AG10803 (cell line): ENCODE measurements at places on chromosomes 6 and 20.

DNA sequence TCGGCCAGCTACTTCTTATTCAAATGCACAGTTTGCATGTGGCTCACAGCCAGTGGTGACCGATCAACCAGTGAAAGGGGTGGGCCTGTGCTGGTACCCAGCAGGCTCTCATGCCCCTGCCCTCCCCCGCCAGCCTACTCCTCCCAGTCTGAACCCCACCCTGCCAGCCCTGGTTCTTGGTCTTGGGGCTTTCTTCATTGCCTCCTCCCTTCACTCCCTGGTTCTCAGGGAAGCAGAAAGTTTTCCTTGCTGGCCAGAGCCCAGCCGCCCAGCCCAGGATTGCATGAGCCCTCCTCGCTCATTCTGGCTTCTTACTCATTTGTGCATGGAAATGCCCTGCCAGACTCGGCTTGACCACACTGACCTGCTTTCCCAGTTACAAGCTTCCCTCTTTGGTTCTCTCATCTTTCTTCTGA is 40.8 kb downstream of the KCNK17 start:
- no peak for DNase-seq

- no peak for DNase-seq
Measured at GRCh38 chr6:40387871-40388264, 199.3 kb downstream of the LRFN2 start.

- no peak for DNase-seq
Measured at GRCh38 chr6:9927275-9927674, 487.6 kb downstream of the TFAP2A start.

- DNase-seq, result no peak
Measured at GRCh38 chr6:30147096-30147495, 11.2 kb downstream of the TRIM40 start.

GRCh38 chr20:40754339-40754943 is 65.4 kb upstream of the MAFB start:
- peak; percentile 6 for DNase-seq

DNA sequence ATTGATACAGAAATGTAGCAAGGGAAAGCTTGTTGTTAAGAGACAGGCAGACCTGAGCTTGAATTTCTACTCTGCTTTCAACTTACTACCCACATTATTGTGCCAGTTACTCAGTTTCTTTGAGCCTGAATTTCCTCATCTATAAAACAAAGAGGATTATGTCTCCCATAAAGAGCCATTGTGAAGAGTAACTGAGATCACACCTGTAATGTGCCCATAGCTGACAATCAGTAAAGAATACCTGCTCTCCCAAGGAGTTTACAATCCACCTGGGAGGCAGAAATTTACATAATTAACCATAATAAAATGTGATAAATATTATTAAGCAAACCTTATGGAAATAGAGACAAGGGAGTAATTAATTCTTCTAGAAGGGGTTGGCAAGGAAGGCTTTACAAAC is 204.9 kb downstream of the EPM2A start:
- DNase-seq, result no peak

DNA sequence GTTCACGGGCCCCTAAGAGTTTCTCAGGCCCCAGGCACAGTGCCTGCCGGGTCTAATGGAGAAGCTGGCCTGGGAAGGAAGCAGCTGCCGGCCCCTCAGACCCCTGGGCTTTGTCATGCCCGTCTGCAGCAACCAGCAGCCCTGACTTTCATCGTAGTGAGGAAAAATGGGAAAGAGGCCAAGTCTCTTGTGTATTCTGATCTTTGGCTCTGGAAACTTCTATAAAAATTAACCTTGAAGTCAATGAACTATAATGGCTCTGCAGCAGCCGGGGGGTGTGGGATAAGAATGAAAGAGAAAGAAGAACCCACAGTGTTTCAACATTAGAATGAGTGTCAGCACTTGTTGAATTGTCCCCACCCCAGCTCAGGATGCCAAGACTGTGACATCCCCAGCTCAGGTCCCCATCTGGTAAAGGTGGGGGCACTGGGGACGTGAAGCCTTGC is 12.9 kb downstream of the TGM2 start:
- no peak for DNase-seq

DNA sequence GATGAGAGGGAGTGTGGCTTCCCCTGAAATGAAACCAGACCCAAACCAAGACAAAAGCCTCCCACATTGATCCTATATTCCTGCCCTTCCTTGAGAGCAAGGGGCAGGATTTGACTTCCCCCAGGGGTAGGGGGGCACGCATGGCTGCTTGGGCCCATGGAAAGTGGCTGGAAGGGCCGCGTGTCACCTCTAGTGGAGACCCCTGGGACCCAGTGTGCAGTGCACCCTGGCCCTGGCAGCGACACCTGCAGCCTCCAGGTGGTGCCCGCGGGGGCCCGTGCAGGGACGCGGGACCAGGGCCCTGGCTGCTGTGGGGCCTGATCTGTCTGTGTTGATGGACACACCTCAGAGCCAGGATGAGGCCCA is 18.0 kb upstream of the SLCO4A1 start:
- DNase-seq, result no peak

GRCh38 chr6:37006793-37007339 is 1.4 kb downstream of the FGD2 start:
- DNase-seq, result peak; percentile 83

DNA sequence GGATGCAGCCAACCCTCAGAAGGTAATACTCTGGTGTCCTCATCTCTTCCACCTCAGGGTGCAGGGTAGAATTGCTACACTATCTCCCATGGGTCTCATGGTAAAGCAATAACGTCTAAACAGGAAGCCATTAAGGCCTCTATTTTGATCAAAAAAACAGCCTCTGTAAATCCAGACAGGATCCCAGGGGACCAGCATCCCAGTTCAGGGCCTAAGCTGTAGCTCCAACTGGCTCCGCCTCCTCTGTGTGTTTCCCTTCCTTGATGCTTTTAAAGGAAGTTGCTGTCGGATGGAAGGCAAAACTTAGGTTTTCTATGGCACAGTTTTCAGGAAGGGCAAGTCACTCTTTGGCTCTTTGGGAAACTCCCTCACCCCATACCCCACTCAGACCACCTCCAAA is 222.0 kb downstream of the MAFB start:
- DNase-seq, result no peak

DNA sequence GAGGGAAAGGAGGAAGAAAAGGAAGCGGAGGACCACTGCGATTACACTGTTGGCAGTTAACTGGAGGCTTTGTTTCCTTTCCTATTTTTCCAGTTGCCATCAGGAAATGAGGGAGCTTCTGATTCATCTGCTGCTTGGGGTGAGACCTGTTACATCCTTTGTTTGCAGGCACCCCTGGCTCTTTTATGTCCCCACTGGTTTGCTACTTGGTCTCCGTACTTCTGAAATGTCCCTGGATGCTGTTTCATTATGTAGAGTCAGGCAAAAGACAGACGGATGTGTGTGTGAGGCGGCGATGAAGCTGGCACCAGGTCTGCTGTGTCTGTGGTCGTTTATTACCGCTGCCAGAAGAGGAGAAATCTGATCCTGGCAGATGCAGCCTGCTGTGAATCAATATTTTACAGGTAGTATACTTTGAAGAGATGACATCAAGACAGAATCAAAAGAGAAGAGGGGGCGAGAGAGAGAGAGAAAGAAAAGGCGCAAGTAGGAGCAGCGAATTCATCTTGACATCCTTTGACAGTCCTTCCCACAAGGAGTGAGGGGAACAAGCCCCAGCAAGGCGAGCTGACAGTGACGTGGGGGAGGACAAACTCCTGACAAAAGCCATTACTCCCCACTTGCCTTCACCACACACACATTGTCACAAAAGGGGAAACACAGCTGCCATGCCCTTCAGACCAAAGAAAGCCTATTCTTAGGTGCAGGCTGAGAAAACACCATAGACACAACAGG is 145.9 kb upstream of the FBXL4 start:
- no peak for DNase-seq

GRCh38 chr6:5172897-5173474 is 87.8 kb downstream of the LYRM4 start:
- no peak for DNase-seq
